Activated CD4-positive, alpha-beta memory T cell treated with anti-CD3 and anti-CD28 coated beads, Interleukin-2, amount 10 ng/mL, durations not matched to agents 7 days and 5 days (primary cell): ENCODE measurements at places on chromosomes 1 and 21.

- DNase-seq, result no peak
Measured at GRCh38 chr1:45015683-45016082, 3.6 kb downstream of the UROD start.

- no peak for DNase-seq
Measured at GRCh38 chr1:239253032-239253431, 133.3 kb upstream of the CHRM3 start.

- no peak for DNase-seq
Measured at GRCh38 chr1:215083383-215083961, 935 bp downstream of the KCNK2 start.

DNA sequence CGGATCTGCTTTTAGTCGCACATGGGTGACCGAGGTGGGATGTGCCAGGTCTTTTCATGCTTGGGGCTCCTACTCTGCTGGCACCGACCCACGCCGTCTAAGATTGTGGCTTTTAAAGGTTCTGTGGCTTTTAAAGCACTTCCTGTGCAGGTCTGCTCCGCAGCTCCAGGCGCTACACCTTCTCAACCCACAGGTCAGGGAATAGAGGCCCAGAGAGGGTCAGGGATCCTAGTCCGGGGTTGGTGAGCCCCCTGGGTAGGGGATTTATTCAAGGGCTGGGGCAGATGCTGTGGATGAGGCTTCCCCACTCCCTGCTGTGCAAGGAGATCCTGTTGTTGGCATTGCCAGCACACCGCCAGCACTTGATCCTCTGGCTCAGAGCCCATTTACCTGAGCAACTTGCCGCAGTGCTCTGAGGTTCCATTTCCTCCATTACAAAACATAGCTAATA, 212.8 kb upstream of the RAB4A start:
- peak; percentile 31 for DNase-seq

DNA sequence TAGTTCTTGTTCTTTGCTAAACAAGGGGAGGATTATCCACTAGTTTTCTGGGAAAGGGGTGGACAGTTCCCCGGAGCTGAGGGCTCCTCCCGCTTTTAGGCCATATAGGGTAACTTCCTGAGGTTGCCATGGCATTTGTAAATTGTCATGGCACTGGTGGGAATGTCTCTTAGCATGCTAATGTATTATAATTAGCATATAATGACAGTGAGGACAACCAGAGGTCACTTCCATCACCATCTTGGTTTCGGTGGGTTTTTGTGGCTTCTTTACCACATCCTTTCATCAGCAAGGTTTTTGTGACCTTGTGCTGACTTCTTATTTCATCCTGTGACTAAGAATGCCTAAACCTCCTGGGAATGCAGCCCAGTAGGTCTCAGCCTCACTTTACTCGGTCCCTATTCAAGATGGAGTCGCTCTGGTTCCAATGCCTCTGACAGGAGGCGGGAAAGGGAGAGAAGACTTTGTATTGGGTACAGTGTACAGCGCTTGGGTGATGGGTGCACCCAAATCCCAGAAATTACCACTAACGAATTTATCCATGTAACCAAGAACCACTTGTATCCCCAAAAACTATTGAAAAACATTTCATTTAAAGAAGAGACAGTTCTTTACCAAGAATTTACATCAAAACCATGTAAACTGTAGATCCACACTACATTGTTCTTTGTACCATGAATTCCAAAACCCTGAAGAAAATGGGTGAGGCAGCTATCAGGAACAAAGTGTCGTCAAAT, 8.7 kb upstream of the SLC2A5 start:
- DNase-seq, result peak; percentile 61

DNA sequence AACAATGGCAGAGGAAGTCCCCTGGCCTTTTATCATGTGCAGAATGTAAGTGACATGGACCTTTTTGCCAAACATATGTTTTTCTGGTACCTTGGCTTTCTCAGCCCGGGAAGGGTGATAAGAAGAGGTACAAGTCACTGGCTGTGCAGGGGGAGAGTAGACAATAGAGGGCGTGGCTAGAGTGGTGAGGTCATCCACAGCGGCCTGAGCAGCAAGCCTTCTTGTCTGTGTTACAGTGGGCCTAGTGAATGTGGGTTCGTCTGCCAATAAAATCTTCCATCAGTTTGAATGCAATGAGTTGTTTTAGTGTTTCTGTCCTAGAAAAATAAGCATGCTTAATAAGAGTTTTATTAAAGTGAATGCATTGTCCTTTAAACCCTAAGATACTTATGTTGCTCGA, 59.0 kb upstream of the PGD start:
- DNase-seq, result no peak

DNA sequence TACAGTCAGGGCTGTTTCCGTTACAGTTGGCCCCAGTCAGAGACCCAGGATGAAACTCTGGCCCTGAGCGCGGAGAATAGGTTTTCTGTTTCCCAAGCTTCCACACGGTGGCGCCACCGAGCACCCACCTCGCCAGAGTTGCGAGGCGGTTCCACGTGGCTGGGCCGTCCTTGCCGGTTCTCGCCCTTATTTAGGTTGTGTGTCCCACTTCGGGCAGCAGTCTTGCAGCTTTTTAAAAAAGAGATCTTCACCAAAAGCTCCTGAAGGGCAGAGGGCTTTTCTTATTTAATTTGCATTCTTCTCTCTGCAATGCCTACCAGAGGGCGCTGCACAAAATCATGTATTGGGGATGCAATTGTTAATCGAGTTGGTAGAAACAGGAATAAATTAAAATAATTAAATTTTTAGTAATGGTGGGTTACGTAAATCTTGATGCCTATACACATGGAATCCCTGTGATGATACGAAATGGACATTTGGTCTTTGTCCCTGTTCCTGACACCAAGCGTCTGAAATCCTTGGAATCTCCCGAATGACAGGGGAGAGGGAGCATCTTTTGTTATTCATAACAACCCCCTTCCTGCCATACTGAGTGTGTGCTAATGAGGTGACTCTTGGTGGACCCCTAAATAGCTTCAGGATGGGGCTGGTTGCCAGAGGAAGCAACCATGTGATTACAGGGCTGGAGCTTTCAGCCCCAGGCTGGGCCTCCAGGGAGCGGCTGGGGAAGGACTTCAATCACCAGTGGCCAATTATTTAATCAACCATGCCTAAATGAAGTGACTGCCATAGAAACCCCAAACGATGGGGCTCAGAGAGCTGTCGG, 5.6 kb upstream of the S100A7 start:
- peak; percentile 67 for DNase-seq

GRCh38 chr1:228980232-228980937, 245.1 kb downstream of the RHOU start:
- DNase-seq, result no peak

DNA sequence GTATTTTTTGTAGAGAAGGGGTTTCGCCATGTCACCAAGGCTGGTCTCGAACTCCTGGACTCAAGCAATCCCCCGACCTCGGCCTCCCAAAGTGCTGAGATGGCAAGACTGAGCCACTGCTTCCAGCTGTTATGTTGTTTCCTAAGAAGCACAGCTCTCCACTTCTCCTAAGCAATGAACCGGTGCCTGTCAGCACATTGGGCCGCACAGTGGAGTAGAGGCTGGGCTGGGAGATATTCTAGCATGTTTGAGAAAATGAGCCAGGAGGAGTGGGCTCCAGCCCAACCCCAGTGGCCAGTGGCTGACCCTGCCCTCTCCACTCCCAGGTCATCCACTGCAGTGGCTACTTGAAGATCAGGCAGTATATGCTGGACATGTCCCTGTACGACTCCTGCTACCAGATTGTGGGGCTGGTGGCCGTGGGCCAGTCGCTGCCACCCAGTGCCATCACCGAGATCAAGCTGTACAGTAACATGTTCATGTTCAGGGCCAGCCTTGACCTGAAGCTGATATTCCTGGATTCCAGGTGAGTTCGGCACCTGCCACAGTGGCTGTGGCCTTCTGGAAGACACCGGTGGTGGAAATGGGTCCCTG, 27.0 kb downstream of the SIM2 start:
- no peak for DNase-seq

- DNase-seq, result peak; percentile 37
Measured at GRCh38 chr1:147598621-147599361, 57.5 kb downstream of the BCL9 start.

DNA sequence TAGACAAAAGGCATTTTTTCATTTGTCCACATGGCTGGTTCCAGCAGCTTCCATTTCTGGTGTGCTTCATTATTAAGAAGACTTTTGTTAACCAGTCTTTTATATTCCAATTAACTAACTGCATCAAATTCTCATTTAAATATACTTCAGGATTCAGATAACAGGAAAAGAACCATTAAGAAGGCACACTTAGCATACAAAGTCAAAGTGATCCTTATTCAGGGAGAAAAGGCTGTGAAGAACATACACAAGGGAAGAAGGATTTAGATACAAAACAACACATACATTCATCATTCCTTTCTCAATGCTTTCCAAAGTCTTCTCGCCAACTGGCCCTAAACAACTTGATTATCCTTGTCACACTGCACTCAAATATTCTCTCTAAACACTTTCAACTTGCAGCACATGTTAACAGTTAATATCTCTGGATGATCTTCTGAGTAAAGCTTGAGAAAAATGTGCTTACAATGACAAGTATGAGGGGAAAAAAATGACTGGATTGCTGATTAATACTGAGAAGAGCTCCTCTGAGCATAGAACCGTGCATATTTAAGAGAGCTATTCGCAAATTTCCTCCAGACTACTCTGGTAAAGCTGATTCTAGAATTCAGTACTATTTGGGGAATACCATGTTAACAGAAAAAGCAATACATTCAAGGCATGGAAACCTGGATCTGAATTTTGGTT, 225.2 kb upstream of the TNR start:
- DNase-seq, result no peak

DNA sequence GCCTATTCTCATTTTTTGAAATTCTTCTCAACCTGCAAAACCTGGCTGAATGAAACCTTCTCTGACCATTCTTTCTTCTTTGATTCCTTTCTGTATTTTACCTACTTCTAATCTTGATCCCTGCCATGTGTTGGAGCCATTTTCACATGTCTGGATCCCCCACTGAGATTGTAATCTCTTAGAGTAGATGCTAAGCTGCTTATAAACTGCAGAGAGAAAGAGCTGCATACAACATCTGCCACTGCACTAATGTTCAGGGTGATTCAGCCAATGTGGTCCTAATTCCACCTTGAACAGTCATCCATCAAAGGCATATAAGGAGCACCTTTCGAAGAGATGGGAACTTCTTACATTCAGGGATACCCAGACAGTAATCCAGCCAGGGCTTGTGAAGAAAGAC, 16.2 kb upstream of the DAB1 start:
- DNase-seq, result no peak

- DNase-seq, result no peak
Measured at GRCh38 chr1:156742017-156742416, 1.1 kb upstream of the MRPL24 start.

GRCh38 chr1:38085666-38086330, 39.2 kb upstream of the POU3F1 start:
- no peak for DNase-seq

DNA sequence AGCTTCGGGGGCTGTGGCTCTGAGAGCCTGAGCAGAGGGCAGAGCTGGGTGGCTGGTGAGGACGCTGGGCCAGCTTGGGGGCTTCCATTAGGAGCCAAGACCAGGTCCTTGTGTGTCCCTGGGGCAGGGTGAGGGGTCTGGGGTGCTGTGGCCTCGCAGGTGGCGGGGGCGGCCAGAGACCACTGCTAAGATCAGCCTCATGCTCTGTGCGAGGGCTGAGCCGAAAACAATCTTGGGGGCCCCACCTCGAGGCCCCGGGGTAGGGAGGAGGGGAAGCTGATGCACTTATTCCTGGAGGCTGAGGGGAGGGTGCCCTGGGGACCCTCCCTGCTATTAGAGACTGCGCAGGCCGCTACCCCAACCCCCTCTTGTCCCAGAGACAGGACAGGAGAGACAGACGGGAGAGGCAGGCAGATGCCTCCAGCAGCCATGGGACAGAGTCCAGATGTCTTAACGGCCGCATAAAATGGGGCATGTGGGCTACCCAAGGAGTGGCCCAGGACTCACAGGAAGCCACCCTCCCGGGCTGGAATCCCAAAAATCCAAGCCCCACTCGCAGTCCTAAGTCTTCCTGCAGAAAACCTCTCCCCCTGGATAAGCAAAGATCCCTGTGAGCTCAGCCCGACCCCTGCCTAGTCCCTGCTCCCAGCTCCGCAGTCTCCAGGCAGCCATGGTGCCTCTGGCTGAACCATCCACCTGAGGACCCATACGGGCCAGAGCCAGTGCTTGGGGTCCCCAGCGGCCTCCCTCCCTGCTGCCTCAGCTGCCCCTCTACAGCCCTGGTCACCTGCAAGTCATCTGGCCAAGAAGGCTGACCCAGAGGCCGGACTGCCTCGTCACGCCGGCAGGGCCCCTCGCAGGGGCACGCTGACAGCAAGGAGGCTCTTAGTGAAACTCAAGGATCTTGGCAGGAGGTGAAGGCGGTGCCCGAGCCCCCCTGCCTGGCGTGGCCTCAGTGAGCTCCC, 43.6 kb upstream of the COL18A1 start:
- DNase-seq, result no peak

GRCh38 chr1:221692643-221693042, 49.2 kb downstream of the DUSP10 start:
- DNase-seq, result no peak

GRCh38 chr1:198096390-198096789, 60.4 kb upstream of the NEK7 start:
- no peak for DNase-seq

- DNase-seq, result no peak
Measured at GRCh38 chr21:38236232-38236631, 20.6 kb upstream of the KCNJ15 start.

DNA sequence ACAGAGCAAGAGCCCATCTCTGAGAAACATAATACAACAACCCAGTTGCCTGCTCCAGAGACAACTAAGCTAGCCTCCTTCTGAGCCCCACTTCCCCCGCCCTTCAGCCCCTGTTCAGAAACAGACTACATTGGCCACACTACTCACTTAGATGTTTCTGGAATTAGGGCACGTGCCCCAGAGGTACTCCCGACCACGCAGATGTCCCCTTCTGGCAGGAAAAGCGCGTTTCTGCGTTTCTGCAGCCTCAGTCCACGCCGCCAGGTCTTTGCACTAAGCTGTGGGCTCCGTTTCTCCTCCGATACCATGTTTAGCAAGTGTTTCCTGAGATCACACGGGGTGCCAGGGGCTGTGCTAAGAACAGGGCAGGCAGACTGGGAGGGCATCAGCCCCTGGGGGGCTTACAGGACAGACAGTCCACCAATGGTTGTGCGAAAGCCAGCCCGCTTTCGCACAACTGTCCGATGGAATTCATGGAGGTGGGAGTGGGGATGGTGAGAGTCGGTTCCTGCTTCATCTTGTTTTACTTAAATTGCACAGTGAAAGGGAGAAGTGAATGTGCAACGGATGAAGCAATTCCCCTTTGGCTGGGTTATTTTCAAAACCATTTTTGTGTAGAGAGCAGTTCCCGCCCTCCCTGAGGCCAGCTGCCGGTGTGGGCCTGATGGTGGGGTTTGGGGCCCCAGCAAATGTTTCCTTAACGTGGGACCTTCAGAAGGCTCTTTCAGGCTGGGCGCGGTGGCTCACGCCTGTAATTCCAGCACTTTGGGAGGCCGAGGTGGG, 2.7 kb downstream of the PIK3CD start:
- peak; percentile 31 for DNase-seq

DNA sequence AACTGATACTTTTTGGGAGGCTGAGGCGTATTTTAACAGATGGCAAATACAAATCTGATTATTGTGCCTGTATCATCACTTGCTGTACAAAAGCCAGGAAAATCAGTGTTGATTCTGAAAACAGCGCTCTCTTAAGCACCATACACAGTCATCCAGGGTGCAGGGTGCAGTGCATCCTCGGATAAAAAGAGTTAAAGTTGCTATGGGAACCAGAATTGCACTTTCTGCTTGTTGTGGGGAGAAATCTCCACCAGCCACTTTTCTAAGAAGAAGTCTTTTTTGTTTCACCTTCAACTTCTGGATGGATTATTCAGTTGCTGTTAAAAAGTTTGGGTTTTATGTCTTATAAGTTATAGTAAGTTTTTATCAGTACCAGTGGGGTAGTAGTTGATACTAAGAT, 3.8 kb downstream of the LAMC1 start:
- no peak for DNase-seq
